CD8-positive, alpha-beta memory T cell (primary cell): ENCODE measurements at places on chromosomes 5 and 9.

DNA sequence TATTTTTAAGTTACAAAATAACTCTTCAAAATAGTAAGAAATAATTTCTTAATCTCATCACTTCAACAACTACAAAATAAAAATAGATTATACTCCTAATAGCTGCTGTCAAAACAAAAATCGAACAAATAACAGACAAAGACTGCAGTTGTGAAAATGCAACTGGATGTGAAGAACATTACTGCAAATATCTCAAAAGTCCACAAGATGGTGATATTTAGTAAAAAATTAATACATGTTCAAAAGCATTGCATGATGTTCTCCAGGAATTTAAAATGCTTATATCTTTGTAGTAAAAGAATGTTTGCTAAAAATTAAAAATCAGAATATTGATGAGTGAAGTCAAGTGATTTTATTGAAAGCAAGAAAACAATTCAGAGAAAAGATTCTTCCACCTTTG lies 66.2 kb downstream of the MPDZ start:
- no peak for DNase-seq

- DNase-seq: no peak
Measured at GRCh38 chr5:132506094-132506692, 15.6 kb upstream of the IRF1 start.

DNA sequence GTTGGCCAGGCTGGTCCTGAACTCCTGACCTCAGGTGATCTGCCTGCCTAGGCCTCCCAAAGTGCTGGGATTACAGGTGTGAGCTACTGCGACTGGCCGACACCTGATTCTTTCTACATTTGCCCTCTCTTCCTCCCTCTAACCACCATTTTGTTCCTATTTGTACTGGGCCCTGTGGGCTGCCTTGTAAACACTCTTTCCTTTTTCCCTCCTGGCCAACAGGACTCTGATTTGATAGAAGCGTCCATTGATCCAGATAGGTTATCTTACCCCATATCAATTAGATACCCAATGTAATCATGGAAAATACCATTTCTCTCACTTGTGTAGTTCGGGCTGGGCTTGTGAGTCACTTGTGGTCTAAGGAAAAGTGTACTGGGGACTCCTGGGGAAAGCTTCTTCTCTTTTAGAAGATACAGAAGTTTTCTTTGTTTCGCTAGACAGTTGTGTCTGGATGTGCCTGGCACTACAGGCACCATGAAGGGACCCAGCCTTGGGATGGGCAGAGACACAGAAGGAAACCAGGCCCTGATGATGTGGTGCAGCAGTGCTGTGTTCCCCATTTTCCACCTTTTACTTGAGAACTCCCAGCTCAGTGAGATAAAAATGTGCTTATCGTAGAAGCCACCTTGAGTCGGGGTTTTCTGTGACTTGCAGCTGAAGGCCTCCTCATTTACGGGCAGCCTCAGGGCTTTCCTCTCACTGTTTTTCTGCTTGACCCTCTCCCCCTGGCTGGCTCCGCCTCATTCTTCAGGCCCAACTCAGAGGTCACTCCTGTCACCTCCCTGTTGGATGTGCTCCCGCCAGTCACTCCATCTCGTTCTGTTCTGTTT lies 32.8 kb upstream of the CPEB4 start:
- DNase-seq: no peak

GRCh38 chr9:86308687-86309086 lies 26.3 kb upstream of the ISCA1 start:
- DNase-seq: no peak

- DNase-seq: no peak
Measured at GRCh38 chr5:154878642-154879335, 20.4 kb downstream of the CNOT8 start.

- DNase-seq: no peak
Measured at GRCh38 chr5:135243556-135244285, 155.3 kb downstream of the MACROH2A1 start.

DNA sequence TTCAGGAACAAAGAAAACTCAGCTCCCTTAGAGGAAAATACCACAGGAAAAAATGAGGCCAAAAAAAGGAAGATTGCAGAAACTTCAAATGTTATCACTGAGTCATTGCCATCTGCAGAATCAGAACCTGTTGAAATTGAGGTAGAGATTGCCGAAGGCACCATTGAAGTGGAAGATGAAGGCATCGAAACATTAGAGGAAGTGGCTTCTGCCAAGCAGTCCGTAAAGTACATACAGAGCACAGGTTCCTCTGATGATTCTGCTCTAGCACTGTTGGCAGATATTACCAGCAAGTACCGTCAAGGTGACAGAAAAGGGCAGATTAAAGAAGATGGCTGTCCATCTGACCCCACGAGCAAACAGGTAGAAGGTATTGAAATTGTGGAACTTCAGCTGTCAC lies 30.8 kb upstream of the NIM1K start:
- DNase-seq: no peak

- DNase-seq: no peak
Measured at GRCh38 chr9:23322392-23322791, 503.6 kb downstream of the ELAVL2 start.

DNA sequence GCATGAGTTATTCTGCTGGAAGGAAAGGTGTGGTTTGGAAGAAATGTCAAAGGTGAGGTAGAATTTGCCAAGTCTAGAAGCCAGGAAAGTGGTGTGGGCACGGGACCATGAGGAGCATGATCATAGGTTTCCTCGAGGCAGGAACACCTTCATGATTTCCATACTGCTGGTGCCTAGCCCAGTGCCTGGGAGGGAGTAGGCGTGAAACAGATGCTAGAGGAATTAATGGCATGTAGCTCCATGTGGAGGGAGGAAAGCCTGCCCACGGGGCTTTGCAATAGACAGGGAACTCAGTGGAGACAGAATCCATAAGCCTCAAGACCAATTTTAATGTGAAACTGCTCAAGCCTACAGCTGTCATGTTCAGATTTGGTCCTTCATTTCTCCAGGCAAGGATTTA lies 35.1 kb downstream of the TTLL11 start:
- no peak for DNase-seq

DNA sequence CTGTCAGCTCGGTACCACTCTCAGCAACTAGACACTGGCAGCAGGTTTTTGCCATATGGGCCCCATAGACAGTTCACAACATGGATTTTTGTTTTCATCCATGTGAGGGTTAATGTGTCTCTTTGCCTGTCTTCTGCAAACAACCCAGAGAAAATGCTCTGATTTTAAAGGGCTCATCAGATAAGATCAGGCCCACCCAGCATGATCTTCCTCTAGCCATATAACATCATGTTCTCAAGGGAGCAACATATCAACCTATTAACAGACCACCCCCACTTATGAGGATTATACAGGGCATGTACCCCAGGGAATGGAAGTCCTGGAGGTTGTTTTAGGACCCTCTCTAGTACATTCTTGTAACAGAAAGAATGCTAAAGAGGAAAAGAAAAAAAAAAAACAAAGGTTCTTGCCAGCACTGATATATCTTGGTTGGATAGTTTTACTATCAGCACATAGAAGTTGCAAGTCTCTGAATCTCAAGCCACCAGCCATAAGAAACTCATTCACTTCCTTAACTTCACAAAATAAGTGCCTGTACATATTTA lies 1015.1 kb downstream of the TLE4 start:
- DNase-seq: no peak

DNA sequence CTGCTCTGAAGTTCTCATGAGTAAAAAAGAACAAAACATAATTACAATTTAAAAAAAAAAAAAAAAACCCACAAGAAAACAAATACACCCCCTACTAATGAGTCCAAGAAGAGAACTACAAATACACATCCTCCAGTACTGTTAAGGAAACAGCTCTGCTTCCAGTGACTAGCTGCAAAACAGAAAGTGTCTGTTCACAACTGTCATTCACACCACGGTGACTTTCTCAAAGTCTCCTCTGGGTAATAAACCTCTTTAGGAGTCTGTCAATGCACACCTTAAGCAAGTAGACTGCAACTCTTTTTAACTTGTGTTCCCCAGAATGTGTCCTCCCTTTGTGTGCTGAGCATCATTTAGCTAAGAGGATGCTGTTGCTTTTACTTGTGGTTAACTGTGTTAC lies 6.2 kb downstream of the REEP5 start:
- DNase-seq: no peak

DNA sequence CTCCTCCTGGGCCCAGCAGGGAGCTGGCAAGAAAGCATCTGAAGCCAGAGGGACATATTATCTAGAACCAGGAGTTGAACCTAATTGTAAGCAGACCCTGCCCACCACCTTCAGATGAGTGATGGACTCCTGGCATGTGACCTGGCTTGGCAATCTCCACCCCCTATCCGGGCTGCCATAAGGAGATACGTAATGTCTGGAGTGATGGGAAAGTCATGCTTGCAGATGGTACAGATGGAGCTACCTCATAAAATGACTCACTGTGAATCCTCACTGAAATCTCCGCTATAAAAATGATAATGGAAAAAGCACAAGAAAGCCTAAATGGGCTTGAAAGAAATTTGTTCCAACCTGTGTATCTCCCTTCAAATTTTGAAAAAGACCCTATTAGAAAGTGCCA lies 157.5 kb downstream of the DMRT2 start:
- DNase-seq: no peak
